ENCODE measurements at places on chromosomes 3 and 15.

DNA sequence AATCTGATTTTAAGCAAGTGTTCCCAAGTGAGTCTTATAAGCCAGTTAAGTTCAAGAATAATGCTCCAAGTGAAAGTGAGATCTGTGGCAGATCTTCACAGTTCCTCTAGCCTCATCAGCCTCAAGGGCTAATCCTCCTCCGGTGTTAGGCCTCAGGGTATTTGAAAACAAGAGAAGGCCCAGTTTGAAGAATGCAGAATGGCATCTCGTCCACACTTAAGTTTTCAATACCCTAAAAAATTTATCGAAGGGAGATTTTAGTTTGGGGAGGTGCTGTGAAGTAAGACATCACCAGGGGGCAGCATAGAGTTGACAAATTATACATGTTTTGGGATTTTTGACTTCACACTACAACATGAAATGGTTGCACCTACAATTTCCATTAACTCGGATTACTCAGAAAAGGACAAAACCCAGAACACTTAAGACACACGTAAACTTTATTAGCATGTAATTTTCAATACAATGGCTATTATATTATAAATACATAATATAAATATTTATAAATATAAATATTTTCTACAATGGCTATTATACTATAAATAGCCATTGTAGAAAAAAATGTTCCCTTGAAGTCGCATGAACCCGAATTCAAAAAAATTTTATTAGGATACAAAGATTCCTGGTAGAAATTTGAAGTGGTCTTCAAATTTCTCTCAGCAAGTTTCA lies 2.3 kb upstream of the TMEM266 start:
- DNase-seq: peak; percentile 81

DNA sequence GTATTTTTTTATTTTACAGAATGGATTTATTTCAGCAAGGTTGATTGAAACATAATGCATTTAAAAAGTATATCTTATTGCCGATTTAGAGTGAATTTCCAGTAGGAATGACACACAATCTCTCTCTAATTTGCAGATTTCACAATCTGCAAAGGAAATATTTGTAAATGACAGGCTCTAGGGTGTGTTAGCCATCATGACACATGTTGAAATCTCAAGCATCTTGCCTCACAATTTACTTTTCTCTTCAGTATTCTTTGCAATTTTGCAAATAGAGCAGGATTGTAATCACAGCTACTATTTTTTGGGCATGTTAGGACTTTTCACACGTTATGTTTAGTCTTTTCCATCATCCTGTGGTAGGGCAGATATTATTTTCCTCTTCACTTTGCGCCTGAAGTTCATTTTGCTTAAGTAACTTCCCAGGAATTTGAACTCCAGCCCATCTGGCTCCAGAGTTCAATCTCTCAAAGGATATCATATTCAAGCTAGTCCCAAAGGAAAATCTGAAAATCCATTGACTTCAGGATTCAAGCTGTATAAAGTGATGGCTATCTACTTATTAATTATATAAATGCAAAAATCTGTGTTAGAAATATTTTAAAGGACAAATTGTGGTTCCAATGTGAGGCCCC lies 55.4 kb downstream of the ATP13A4 start:
- DNase-seq: no peak

DNA sequence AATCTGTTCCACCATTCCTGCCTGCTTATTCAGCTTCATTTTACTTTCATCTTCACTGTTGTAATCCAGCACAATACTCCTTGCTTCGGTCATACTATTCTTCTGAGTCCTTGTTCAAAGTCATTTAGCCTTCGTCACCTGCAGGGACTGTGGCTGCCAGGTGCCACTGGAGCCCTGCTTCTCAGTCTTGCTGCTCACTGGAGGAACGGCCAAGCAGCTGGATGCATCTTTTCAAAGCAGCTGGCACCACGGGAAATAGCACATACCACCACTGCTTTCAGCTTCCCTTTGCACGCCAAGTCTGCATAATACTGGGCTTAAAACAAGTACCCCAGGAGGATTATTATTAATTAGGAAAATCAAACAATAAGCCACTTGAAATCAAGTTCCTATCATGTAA lies 287.6 kb downstream of the BCHE start:
- no peak for DNase-seq

DNA sequence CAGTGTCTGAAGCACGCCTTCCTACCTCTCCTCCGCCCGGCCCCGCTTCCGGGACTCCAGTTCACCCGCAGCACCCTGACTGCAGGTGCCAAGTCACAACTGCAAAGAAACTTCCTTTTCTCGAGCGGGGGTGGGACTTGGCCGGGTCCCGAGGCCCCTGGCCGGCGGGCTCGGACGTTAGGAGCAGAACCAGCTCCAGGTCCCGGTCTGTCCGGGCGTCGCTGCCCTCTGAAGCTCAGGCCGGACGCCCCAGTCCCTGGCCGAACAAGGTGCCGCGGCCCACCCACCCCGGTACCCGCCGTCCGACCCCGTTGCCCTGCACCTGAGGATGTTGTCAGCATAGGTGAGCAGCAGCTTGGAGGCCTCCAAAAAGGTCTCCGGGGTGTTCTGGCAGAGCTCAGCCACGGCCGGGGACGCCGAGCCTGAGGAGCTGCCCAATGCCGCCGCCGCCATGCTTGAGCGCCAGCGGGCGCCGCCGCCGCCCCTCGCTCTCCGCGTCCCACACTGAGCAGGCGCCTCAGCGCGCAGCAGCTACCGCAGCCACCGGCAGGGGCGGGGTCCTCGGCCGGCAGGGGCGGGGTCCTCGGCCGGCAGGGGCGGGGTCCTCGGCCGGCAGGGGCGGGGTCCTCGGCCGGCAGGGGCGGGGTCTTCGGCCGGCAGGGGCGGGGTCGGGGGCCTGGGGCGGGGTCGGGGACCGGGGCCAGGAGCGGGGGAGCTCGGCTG lies at the start of gene NGLY1:
TSS of gene NGLY1 (minus strand) at position 506 of the 723 bp plus-strand sequence. CDS start at position 453, 53 bp downstream.
- DNase-seq: peak; percentile 94

GRCh38 chr3:178341636-178342035 lies 194.6 kb upstream of the KCNMB2 start:
- DNase-seq: no peak

- peak; percentile 78 for DNase-seq
These were observed 56.6 kb upstream of the PRTG start for GRCh38 chr15:55799291-55800212.

GRCh38 chr3:134496471-134497071 lies 10.7 kb downstream of the CEP63 start:
- no peak for DNase-seq

DNA sequence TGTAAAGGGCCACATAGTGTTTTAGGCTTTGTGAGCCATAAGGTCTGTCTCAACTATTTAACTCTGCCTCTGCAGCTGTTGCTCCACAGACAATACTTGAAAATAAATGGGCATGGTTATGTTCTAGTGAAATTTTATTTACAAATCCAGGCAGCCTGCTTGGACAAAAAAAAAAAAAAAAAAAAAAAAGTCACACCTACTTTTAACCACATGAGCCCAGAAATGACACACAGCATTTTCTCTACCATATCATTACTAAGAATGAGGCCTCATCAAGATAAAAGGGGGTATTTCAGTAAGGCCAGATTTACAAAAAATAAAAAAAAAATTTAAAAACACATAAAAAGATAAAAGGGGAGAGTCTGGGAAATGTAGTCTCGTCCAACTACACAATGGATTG lies 1.7 kb upstream of the NGLY1 start:
- DNase-seq: no peak

- DNase-seq: no peak
These were observed 11.8 kb downstream of the PLCD1 start for GRCh38 chr3:38017445-38018295.

DNA sequence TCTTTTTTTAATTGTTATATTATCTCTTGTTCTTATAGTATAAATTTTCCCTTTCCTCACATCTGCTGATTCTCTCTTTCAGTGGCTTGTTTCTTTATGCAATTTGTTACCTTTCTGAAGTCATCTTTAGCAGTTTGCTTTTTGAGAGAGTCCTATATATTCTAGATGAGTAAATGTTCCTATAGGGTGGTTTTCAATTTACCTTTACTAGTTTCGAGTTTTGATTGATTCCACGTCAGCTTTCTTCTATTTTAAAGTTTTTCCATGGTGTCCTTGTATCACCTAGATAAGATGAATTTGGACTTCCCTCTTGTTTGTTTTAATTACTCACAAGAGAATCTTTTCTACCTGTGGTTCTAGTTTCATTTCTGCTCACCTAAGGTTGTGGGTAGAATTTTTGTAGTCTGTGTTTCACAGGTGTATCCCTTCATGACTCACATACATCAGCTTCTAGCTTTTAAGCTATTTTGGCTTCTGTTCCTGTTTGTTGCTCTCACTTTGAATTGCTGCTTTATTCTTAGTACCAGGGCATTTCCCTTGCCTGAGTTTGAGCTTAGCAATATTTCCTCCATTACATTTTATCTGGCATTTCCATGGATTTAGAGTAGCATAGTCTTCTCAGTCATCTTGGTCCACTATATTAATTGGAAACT lies 6.4 kb downstream of the TEX9 start:
- DNase-seq: no peak

DNA sequence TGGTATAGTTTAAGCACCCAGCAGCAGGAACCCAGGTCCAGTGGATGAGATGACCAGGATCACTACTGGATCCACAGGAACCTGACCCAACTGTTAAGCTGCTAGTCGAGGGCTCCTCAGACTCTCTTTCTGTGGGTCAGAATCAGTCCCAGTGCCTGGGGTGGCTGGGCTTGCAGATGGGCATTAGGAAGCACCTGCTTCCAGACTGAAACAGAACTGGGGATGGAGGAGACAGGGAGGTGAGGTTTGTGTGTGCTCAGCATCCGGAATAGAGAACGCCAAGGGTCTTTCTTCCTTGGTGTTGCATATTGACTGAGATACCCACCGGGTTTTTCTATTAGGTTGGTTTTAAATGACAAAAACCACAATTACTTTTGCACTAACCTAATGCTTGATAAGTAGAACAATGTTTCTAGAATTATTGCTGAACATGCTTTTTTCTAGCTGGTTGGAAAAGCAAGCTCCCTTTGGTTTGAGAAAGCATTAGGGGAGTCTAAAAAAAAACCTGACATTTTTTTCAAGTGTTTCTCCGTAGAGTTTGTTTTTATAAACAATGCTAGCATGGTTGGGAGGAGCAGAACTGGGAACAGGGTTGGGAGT lies 779 bp downstream of the ST3GAL6 start:
- DNase-seq: peak; percentile 14

DNA sequence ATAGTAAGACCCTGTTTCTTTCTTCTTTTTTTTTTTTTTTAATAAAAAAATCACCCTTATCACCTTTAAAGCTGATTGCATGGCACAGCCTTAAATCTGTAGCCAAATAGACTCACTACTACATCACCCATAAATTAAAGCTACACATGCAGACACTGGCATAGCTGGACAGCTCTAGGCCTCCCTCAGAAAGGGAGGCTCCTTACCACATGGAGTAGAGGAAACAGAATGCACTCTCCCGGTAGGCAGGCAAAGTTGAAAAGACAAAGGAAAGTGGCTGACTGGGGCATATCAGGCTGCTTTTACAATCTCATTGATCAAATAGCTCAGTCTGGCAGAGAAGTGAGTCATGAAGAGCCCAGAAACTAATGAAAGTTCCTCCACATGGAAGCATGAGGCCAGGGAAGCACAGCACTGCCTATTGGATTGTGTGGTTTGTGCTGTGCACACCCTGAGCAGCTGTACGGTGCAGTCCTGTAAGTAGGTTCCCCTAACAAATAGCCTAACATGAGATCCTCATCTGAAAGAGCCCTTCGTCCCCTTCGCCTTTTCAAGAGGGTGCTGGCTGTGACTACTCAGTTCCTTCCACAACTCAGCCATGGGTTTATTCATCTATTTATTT lies 32.7 kb upstream of the FAM98B start:
- no peak for DNase-seq

DNA sequence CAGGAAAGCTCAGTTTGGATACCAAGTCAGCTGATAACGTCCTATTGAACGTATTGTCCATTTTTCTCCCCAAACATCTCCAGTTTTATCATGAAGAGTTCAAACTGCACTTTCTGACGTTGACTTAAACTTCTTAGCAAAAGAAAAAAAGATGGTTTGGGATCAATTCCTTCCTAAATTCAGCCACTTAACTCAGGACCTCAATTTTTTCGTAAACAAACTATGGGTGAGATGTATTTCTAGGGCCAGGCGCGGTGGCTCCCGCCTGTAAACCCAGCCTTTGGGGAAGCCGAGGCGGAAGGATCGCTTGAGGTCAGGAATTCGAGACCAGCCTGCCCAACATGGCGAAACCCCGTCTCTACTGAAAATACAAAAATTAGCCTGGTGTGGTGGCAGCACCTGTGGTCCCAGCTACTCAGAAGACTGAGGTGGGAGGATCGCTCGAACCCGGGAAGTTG lies 464 bp upstream of the MRPS25 start:
- DNase-seq: no peak

GRCh38 chr3:72214066-72214951 lies 429.4 kb upstream of the PROK2 start:
- no peak for DNase-seq

- peak; percentile 58 for DNase-seq
These were observed 89.3 kb downstream of the RASA2 start for GRCh38 chr3:141575879-141576743.

- no peak for DNase-seq
These were observed 37.6 kb downstream of the RAB8B start for GRCh38 chr15:63226966-63227401.

DNA sequence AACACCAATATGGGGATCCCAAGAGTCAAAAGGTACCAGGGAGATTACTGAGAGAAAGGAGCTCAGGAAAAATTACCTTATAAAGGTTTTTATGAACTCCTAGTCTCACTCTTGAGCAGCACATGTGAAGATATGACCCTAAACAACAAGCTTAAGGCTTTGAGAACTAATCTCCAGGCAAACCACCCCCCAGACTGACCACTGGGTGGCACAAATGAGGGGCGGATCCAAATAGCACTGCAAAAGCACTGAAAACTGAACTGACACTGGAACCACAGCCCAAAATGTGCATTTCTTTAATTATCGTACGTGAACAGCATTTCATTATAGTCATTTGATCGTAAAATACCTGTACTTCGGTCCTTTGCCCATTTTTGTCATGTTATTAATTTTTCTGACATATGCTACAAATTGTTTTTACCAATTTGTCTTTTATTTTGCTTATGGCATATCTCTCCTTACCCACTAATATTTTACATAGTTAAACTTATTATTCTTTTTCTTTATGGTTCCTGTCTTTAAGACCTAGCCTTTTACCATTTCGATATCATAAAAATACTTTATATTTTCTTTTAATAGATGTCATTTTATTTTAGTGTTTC lies 31.5 kb upstream of the TFDP2 start:
- DNase-seq: peak; percentile 74

- DNase-seq: no peak
These were observed 14.5 kb downstream of the BCL2A1 start for GRCh38 chr15:79956354-79956939.
